Stimulated activated CD4-positive, alpha-beta T cell treated with anti-CD3 and anti-CD28 coated beads, Interleukin-1b, Interleukin-23, amount 100 ng/mL, for 1 hour (primary cell): ENCODE measurements at places on chromosomes 2 and 18.

DNA sequence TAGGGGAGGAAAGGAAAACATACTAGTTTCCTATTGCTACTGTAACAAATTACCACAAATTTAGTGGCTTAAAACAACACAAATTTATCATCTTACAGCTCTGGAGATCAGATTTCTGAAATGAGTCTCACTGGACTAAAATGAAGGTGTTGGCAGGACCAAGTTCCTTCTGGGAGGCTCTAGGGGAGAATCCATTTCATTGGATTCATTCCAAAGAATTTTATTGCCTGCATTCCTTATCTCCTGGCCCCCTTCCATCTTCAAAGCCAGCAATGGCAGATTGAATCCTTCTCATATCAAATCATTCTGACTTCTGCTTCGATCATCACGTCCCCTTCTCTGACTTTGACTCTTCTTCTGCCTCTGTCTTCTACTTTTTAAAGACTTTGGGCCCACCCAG, 250.9 kb downstream of the IRS1 start:
- DNase-seq = no peak

- DNase-seq = no peak
These were observed 96.0 kb upstream of the FHL2 start for GRCh38 chr2:105494683-105495425.

GRCh38 chr2:178579006-178579405, 98.7 kb downstream of the PLEKHA3 start:
- DNase-seq = no peak

DNA sequence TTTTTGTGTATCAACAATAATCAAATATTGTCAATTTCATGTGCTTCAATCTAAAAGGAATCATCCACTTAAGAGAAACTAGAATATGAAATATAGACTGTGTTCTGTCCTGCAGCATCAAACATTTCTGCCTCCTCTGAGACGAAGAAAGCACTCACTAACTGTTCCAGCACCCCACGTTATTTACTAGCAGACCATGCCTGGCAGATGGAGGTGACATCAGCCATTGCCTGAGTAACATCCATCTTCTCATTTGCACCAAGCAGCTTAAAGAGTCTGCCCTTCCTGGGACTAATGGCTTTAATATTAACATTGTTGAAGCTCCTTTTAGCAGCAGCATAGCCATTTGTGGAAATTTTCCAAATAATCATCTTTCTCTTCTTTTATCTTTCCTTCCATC, 25.7 kb downstream of the SGPP2 start:
- DNase-seq = no peak

GRCh38 chr2:7405861-7406715, 488.9 kb downstream of the RNF144A start:
- DNase-seq = no peak

GRCh38 chr18:62792016-62792415, 76.7 kb downstream of the PHLPP1 start:
- DNase-seq = no peak

DNA sequence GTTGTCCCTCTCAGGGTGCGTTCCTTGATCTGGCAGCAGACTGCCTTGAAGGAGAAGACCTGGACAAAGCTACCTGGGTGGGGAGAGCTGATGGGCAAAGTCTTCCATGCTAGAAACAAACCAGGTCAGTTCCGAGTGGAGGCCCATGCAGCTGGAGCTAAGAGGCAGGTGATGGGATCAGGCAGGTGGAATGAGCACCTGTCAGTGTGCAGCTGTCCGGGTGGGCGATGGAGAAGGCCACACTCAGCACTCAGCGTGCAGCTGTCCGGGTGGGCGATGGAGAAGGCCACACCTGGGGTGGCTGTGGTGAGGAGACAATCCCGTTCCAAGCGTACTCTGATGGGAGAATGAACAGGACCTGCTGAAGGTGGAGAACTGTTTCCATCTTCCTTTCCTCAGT, 237.3 kb upstream of the MYT1L start:
- DNase-seq = no peak

DNA sequence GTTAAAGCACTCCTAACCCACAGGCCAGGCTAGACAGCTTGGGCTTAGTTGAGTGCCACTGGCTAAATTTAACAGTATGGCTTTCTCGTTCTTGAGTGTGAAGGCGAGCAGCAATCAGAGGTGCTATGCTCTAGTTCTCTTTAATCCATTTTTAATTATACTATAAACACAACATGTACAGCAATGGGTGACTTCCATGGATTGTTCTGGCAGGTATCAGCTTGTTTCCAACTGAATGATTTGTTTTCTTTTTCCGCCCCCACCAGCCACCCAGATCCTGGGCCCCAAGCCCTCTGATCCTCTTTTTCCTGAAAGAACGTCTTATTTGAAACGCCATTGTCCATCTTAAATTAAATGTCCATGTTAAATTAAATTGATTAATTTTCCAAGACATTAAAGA, 244.8 kb downstream of the IKZF2 start:
- DNase-seq = no peak

GRCh38 chr18:10286580-10287150, 167.8 kb upstream of the APCDD1 start:
- DNase-seq = no peak

- DNase-seq = no peak
These were observed 308.4 kb upstream of the RAB12 start for GRCh38 chr18:8300751-8301410.

DNA sequence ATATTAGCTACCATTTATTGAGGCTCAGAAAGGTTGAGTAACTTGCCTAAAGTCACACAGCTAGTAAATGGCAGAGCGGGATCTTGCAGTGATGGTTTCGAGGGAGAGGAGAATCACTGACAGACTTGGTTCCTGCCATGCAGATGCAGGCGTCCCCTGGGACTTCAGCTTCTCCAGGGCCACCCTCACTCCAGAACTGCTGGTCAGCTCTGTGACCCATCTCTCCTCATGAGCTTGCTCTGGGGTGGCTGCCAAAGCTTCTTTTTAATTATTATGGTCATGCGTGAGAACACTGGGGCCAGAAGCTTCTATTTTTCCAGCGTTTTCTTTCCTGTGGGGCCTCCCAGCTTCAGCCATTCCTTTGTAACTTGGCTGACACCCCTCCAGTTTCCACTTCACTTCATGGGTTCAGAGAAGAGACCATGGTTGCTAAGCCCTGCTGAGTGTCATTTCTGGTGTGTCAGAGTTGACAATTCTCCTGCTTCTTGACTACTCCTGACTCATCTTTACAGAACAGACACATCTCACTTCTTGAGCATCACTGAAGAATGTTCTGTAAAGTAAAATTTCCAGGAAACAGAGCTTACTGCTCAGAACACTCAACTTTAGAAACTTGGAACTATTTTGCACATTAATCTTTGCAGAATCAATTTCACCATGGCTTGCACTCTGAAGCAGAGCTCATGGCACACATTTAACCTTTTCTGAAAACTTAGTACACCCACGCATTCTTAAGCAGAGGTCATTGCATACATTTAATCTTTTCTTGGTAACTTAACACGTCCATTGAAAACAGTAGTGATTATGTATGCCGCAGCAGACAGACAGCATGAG, 70.4 kb downstream of the IL1R2 start:
- DNase-seq = no peak

- no peak for DNase-seq
These were observed 506.5 kb downstream of the TSN start for GRCh38 chr2:122261911-122262310.

- DNase-seq = no peak
These were observed 65.6 kb downstream of the ATP8B1 start for GRCh38 chr18:57737400-57738060.

GRCh38 chr18:63322908-63323634, 3.5 kb upstream of the BCL2 start:
- DNase-seq = no peak

DNA sequence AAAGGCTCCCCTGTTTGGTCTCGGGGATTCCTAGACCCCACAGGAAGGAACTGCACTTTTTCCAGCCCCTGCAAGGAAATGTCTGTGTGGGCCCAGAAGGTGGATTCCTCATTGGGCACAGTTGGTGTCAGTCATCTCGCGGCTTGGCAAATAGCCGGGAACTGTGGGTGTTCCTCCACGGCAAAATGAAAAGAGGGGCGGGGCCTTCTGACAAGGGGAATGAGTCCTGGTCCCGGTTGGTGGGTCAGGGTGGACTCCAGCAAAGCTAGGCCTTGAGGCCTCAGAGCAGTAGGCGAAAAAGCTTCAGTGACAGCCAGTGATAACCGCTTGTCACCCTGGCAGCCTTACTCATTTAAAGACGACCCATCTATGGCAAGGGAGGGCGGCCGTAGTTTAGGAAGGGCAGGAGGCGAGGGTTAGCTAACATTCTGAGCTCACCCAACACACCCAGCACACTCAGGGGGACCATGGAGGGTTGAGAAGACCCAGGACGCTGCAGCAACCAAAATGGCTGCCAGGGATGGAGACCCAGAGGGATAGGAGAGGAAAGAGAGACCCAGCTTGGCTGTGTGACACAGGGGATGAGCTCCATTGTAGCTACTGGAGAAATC, 16.5 kb downstream of the SLC4A3 start:
- DNase-seq = no peak

- no peak for DNase-seq
These were observed 86.1 kb downstream of the CACNB4 start for GRCh38 chr2:152012697-152013096.

- no peak for DNase-seq
These were observed 26.2 kb upstream of the MBOAT2 start for GRCh38 chr2:9029721-9030120.

DNA sequence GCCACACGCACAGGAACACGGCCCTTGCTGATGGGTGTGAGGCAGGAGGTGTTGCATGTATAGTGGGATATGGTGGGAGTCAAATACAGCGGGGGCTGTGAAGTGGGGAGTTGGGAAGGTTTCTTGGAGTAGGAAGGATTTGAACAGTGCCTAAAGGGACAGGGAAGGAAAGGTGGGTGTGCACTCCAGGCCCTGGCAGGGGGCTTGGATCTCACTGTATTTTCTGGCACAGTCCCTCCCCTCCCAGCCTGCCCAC, 6.9 kb downstream of the RAB31 start:
- DNase-seq = no peak

DNA sequence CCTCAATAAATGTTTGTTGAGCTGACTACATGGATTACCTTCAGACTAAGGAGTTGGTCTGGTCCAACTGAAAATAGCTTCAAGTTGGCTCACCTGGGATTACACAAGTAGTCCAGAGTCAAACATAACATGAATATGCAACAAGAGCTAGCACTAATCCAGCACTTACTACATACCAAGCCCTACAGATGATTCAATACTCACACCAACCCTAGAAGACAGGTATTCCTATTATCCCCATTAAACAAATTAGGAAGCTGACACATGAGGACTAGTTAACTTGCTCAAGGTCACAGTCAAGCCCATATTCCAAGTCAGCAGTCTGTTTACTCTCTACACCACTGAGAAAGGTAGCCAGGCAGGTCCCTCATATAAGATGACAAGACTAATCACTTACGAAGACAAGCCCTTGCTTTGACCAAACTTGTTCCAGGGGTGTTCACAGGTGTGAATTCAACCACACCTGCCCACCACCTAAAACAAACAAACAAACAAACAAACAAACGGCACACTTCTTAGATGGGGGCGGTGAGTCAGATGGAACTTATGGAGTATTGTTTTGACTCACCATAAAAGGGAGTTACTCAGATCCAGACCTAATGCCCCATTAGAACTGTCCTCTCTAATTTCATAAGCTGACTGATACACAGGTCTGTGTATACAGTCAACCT, 29.1 kb downstream of the TMEM131 start:
- no peak for DNase-seq

DNA sequence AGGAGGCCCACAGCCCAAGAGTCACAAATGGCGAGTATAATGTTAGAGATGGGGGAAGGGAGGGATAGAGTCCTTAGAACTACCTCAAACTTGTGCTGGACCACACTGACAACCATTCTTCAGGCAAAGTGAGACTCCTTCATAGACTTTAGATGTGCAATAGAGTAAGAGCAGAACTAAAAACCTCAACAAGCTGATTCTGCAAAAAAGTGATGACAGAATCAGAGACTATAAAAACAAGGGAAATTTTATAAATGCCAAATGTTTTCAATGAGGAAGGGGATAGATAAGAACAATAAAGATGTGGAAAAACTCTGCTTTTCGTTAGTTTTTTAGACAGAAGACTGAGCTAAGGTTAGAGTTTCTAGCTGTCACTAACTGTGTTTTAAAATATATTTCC, 17.7 kb downstream of the SMC6 start:
- no peak for DNase-seq

DNA sequence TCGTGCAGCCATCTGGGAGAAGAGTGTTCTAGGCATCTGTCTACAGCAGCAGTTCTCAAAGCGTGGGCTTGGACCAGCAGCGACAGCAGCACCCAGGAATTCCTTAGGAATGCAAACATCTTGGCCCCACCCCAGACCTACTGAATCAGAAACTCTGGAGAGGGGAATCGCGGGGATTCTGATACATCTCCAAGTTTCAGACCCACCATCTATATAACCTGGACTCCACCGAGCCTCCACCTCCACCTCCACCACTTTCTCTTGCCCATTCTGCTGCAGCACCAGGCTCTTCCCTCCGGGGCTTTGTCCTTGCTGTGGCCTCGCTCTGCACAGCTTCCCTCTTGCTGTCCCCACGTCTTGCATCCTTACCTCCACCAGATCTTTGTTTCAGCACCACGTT, 256.4 kb downstream of the BCL2 start:
- DNase-seq = no peak

GRCh38 chr2:149167001-149167780, 128.7 kb downstream of the LYPD6B start:
- no peak for DNase-seq

DNA sequence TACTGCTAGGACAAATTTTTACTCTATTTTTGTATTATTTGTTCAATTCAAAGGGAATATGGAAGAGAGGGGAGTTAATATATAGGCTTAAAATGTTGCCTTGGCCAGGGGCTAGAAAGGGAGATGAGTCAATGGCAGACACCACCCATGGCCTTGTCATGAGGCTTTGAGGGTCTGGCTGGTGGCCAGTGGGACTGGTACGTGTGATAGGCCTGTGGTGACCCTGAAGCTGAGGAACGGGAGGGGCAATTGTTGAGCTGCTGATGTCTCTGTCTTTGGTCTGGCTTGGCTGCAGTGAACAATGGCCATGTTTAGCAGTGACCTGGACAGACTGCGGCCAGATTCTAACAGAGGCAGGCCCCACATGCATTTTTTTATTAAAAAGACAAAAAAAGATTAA, 18.5 kb downstream of the GKN1 start:
- DNase-seq = no peak

DNA sequence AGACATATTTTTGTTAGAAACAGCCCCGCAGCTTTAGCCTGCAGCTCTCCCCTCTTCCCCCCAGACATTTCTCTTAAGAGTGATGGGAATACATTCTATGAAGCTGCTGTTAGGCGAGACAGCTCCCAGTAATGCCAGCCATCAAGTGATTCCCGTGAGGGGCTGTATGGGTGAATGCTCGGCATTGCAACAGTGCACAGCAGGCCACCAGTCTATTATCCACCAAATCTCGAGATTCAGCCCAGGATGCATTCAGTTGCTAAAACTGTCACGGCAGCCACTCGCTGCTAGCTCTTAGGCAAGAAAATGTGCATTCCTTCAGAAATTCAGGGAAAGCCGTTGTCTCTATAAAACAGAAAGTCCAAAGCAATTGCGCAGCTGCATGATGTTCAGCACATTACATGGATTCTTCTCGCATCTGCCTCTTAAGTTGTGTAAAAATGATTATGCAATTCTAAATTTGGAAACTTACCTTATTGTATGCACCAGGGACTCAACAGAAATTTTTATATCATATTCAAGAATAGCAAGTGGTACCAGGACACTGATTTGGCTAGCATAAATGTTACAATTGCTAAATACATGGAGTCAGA, 211.3 kb upstream of the ARL4C start:
- no peak for DNase-seq
